ENCODE measurements at places on chromosomes 6 and 20. TPM values are rescaled to one million over a fixed set of nuclear protein-coding genes. Genes with fewer than 3 reads are reported as not detected.

NKAPL gene
- total RNA-seq, result not detected

ADGRF5 gene
- total RNA-seq, result not detected

DEF6 gene
- 193 TPM for total RNA-seq

SLC44A4 gene
- total RNA-seq, result 0.13 TPM

SLC16A10 gene
- total RNA-seq, result 5.1 TPM

TNFRSF6B gene
- total RNA-seq, result not detected

ZFP57 gene
- 3.1 TPM for total RNA-seq

STMND1 gene
- total RNA-seq, result not detected

MSH5 gene
- 12.9 TPM for total RNA-seq

C6orf118 gene
- total RNA-seq, result not detected

OXT gene
- total RNA-seq, result not detected

PI16 gene
- 14.5 TPM for total RNA-seq

CDSN gene
- total RNA-seq, result not detected

SOBP gene
- total RNA-seq, result not detected

TOMM34 gene
- total RNA-seq, result 9.2 TPM

PTCHD4 gene
- not detected for total RNA-seq

STX11 gene
- 16.1 TPM for total RNA-seq

MANEA gene
- 6.8 TPM for total RNA-seq

ZBP1 gene
- total RNA-seq, result 38.6 TPM

LTB gene
- 891 TPM for total RNA-seq

BPIFA1 gene
- total RNA-seq, result not detected

EPPIN gene
- not detected for total RNA-seq

TNFRSF21 gene
- total RNA-seq, result 0.47 TPM

PEX7 gene
- total RNA-seq, result 3.7 TPM

CDH22 gene
- total RNA-seq, result not detected

CNBD2 gene
- total RNA-seq, result 11.7 TPM

SLC26A8 gene
- total RNA-seq, result not detected

SERPINB6 gene
- total RNA-seq, result 9.1 TPM

RBPJL gene
- not detected for total RNA-seq

GNMT gene
- 0.97 TPM for total RNA-seq

NOTCH4 gene
- total RNA-seq, result 1.0 TPM

SIRPB1 gene
- 4.4 TPM for total RNA-seq

ADGRB3 gene
- not detected for total RNA-seq

ZSCAN31 gene
- total RNA-seq, result 0.86 TPM
